ENCODE measurements at places on chromosomes 16 and 17.

DNA sequence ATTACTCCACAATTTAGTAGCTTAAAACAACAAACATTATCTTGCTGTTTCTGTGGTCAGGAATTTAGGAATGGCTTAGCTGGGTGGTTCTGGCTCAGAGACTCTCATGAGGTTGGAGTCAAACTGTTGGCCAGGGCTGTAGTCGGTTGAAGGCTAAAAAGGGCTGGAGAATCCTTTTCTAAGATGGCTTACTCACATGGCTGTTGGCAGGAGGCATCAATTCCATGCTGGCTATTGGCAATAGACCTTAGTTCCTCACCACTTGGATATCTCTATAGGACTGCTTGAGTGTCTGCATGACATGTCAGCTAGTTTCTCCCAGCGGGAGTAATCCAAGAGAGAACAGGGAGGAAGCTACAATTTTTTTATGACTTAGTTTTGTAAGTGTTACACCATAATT is 6.6 kb upstream of the EFCAB13 start:
- DNase-seq, result no peak

GRCh38 chr16:84616515-84616914 is 1.4 kb downstream of the COTL1 start:
- no peak for DNase-seq

DNA sequence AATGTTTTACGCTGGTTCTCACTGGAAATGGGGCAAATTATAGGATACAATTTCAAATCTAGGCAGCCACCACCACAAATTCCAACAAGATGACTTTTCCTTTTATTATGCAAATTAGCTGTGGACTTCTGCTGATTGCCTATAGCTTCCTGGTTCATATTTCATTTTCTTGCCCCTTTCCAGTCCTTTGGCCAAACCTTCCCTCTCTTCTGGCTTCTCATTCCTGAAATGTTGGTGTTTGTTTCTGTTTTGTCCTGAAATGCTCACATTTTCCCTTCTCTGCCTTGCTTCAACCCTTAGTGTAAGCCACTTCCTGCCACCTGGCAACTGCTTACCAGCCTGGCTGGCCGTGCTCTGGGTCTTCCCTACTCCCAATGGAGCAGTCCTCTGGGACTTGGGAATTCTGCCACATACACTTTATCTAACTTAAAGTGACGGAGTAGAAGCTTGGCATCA is 14.0 kb downstream of the PRSS54 start:
- DNase-seq, result no peak

DNA sequence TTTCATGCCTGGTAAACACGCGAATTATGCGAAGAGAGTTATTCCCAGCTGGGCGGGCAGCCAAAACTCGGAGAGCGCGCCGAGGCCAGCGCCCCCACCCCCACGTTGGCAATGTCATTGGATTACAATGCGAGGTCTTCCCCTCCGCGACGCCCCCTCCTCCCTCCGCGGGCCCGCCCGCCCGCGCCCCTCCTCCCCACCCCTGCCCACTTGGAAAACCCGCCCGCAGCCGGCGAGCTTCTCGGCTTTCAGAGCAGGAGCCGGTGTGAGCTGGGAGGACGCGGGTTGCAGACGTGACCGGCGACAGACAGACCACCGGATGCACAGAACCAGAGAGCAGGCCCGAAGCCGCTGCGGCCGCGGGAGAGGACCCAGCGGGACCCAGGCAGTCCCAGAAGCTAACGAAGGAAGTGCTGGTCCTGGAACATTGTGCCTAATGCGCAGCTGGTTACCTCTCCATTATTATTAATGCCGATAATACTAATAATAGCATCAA is 4.0 kb downstream of the NOG start:
- peak; percentile 56 for DNase-seq

DNA sequence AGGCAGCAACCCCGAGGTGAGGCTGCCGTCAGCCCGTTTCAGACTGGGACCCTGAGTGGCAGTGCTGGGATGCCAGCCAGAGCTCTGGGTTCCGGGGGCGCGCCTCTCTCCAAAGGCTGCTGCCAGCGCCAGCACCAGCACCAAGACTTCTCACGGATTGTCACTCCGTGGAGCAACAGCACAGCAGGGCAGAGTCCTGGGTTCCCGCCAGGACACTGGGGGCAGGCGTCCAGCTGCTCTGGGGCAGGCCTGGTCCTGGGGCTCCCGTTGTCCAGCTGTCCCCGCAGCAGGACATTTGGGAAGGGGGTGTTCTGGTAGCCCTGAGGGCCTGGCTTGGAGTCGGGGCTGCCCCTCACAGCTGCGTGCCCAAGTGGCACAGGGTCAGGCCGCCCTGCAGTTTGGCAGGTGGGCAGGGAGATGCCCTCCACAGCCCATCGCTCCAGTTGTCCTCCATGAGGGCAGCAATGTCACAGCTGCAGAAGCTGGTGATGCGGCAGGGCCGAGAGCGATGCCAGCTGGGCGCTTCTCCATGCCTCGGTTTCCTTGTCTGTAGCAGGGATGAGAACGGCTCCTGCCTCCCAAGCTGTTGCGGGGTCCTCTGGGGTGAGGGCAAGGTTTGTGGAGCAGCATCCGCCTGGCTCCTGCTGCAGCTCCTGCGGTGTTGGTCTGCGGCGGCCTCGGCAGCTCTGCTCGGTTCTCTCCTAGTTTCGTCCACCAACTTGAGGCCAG is 137.3 kb upstream of the CIBAR2 start:
- DNase-seq, result no peak

- DNase-seq, result no peak
These were observed 242.0 kb upstream of the RBFOX1 start for GRCh38 chr16:7090628-7091115.

GRCh38 chr16:74709441-74709877 is 8.8 kb upstream of the MLKL start:
- peak; percentile 39 for DNase-seq

- peak; percentile 77 for DNase-seq
These were observed 74.0 kb upstream of the CREBBP start for GRCh38 chr16:3954411-3954921.

- DNase-seq, result peak; percentile 59
These were observed 229.8 kb downstream of the CPPED1 start for GRCh38 chr16:12573730-12574383.

DNA sequence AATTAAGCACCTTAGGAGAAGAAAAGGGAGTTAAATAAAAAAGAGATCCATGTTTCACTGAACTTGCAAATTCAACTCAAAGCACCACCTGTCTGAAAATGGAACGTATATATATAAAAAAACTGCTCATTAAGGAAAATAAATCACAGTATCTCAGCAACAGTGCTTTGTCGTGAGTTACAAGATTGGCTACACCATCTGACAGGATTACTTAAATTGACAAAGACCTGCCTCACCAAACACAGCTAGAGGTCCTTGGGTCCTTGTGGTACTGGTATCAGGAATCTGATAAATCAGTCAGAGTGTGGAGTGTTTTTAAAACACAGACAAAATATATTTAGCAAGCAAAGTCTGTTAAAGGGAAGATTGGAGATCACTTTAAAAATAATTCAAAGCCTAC is 63.9 kb downstream of the KANSL1 start:
- no peak for DNase-seq

DNA sequence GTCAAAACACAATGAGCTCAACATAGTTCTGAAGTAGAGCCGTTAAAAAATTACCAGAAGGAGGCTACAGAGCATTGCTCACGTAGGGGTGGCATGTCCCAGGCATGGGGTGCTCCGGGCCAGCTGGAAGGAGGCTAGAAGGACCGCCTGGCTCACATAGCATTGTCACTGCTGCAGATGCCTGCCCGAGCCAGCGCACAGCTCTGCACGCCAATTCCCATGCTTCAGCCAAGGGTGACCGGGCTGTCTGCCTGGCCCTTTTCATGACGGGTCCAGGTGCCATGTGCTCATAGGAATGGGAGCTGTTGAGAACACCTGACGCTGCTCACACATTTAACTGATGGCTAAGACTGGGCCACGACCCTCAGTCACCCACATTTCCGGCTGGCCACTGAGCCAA is 228.9 kb upstream of the FOXF1 start:
- DNase-seq, result no peak

DNA sequence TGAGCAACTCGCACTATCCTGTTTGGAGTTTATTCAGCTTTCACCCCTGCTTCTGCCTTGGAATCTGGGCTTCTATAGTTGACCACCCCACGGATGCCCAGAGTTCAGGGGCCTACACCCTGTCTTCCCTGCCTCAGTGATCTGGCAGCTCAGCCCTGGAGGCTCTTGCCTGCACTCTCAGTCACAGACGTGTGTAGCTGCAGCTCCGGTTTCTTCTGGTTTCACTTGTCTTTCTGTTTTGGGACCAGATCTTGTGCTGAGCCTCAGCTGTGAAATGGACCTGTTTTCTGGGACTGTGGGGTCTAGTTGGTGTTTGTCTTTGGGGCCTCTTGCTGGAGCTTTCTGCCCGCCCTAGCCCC is 5.8 kb downstream of the GPT2 start:
- no peak for DNase-seq

DNA sequence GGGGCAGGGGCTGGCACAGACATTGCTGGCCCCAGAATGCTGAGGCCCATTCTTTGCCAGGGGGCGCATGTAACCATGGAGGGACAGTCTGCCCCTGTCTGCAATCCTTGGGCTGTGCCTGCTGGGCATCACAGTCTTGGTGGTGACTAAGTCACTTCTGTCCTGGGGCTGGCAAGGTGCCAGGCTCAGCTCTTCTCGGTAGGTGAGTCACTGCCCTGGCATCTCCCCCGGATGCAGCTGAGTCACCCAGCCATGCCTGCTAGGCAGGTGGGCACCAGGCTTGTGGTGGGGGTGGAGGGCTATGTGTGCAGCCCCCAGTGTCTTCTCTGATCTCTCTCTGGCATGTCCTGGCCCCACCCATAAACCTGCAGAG is 5.6 kb downstream of the RARA start:
- DNase-seq, result peak; percentile 96

DNA sequence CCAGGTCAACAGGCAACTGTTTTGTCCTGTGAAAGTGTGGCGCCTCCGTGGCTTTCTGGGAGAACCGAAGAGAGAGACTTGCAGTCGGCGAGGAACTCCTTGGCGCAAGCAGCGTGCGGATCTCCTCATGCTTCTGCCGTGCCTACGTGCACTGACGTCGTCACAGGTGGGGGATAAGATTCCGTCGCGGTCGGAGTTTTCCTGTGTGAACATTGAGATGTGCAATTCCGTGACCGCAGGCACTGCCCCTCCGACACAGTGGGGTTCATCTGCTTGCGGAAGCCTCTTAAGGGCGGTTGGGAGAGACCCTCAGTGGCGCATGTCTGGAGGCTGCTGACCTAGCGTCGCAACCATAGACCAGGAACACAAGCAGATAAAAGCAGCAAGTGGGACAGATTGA is 212.3 kb upstream of the CHMP6 start:
- DNase-seq, result no peak

- DNase-seq, result no peak
These were observed 132.7 kb downstream of the CCDC182 start for GRCh38 chr17:57612202-57613071.

DNA sequence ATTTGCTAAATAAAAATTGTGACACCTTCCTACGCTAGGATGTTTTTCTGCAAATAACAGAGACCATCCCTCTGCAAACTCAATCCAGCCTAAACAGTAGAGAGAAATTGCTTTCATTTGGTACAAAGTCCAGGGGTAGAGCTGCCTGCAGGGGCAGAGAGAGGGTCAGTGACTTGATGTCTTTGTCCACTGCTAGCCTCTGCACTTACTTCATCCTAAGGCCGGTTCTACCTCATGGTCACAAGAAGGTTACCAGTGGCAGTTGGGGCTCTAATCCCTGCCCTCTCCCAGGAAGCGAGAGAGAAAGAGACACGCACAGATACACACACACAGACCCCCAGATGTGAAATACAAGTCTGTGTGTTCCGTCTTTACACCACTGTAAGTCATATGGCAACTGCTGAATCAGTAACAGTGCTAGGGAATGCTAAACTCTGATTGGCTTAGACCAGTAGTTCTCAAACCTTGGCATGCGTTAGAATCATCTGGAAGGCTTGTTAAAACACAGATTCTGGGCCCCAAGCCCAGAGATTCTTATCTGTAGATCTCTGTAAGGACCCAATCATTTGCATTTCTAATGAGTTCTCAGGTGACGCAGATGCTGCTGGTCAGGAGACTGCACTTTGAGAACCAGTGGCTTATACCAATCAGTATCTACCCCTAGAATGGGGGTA is 13.1 kb upstream of the LPCAT2 start:
- no peak for DNase-seq

DNA sequence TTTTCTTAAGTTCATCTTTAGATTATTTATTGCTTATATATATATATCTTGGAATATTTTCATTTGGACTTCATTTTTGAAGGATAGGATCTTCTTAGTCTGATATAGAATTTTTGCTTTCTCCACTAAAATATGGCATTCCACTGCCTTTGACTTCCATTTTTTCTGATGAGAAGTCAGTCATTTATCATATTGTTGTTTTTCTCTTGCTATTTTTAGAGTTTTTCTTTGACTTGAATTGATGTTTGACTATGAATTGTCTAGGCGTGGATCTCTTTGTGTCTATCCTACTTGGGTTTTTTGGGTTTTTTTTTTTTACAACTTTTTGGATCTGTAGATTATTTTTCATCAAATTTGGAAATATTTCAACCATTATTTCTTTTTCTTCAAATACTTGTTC is 67.7 kb downstream of the NLK start:
- DNase-seq, result no peak

DNA sequence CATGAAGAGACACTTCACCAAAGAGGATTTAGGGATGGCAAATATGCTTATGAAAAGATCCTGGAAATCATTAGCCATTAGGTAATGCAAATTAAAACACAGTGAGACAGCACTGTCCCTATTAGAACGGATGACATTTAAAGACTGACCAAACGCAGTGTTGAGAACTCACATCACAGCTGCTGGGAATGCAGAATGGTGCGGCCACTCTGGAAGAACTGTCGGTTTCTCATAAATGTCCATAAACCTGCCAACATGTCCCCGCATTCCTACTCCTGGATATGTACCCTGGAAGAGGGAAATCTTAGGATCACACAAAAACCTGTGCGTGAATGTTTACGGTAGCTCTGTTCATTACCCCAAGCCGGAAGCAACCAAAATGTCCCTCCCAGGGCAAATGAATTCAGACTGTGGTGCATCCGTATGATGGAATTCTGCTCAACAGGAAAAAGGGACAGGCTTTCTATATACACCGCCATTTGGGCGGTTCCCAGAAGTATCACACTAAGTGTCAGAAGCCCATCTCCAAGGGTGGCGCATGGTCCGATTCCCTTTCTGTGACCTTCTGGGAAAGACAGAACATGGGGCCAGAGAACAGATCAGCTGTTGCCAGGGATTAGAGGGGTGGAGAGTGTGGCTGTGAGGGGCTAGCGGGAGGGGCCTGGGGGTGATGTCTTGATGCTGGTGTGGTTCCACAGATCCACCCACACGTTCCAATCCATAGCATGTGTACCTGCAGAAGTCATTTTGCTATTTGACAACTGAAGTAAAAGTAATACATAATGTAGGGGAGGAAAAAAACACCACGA is 197.2 kb upstream of the CHMP6 start:
- no peak for DNase-seq

GRCh38 chr16:87235810-87236515 is 81.2 kb downstream of the C16orf95 start:
- DNase-seq, result no peak

GRCh38 chr17:59405944-59406705 is 74.7 kb downstream of the YPEL2 start:
- DNase-seq, result no peak

GRCh38 chr17:45639297-45639849 is 144.7 kb upstream of the CRHR1 start:
- DNase-seq, result no peak

GRCh38 chr16:9184354-9184690 is 92.9 kb downstream of the HAPSTR1 start:
- DNase-seq, result no peak

GRCh38 chr16:66525396-66526180 is 24.3 kb downstream of the TK2 start:
- DNase-seq, result no peak
